ENCODE measurements at places on chromosomes 3 and 15. TPM values are rescaled to one million over a fixed set of nuclear protein-coding genes. Genes with fewer than 3 reads are reported as not detected.

Gene HYKK
- total RNA-seq: 6.2 TPM

Gene GOLGA6L4
- 0.39 TPM for total RNA-seq

Gene SI
- not detected for total RNA-seq

Gene ZIC1
- 0.02 TPM for total RNA-seq

Gene ENTPD3
- total RNA-seq: 0.03 TPM

Gene ASB14
- total RNA-seq: not detected
